LHCN-M2 (cell line): ENCODE measurements at places on chromosomes 11 and 22. TPM values are rescaled to one million over a fixed set of nuclear protein-coding genes. Genes with fewer than 3 reads are reported as not detected.

Gene ACAT1
- 183 and 196 TPM in 2 replicates for total RNA-seq

Gene BRSK2
- 0.34 TPM in 1 of 2 replicates, not detected in the other for total RNA-seq

Gene GRM5
- not detected in 2 replicates for total RNA-seq

Gene OR5B21
- total RNA-seq = not detected in 2 replicates

DNA sequence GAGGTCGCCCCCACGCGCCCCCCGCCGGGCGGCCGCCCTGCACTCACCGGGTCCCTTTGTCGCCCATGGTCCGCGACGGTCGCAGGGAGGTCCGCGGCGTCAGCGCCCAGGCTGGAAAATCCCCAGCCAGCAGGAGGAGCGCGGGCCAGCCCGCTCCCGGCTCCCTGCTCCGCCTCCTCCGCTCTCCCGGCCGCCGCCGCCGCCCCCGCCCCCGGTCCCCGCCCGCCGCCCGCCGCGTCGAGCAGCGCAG lies at the start of gene ARRB1:
ARRB1 (minus strand) TSS at position 121 of the 250 bp plus-strand sequence; CDS start at position 67, 54 bp downstream.
- no peak for DNase-seq

DNA sequence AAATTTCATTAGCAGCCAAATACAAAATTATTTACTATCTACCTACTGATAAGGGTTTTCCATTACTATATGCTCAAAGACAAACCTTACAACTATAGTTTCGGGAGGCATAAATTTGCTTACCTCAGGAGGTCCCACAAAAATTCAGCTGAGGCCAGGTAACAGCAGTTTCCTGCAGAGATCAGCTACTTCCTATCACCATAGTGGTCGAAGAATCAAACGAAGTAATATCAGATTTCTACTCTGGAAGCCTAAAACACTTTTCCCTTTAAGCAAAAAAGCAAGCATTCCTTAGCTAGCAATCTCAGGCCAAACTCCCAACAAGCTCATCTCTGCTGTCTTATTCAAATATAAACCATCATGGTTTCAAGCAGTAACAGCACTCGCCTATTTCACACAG lies 3.1 kb downstream of the NAP1L4 start:
- DNase-seq = no peak

- no peak for DNase-seq
These were observed 149.6 kb upstream of the OPCML start for GRCh38 chr11:133681901-133682300.

DNA sequence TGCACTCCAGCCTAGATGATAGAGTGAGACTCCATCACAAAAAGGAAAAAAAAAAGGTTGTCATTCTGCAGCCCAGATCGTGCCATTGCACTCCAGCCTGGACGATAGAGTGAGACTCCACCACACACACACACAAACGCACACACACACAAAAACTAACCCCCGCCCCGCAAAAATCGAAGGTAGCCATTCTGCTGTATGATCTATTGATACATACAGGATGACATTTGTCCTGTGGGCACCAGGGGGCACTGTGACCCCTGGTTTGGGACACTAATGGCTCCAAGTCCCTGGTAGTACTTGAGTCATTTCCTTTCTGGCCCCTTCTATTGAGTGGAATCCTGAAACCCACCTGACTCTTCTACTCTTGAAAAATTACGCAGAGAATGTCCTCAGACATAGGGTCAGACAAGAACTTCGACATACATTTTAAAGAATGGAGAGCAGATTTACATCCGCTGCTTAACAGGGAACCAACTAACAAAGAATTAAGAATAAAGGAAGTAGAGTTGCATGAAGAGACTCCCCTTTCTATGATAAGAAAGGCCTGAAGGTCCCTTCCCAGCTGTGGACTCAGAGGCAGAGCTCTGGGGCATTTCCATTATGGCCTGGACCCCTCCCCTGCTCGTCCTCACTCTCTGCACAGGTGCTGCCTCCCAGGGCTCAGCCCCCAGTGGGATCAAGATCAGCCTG lies 35.0 kb upstream of the PRAME start:
- DNase-seq = peak; percentile 22

Gene TMEM191B
- total RNA-seq = 0.19 and 3.2 TPM in 2 replicates

Gene LGALS12
- total RNA-seq = 0.51 TPM in 1 of 2 replicates, not detected in the other
